Right renal cortex interstitium (tissue), 3 donors: ENCODE measurements at places on chromosomes 3 and 15. TPM values are rescaled to one million over a fixed set of nuclear protein-coding genes. Genes with fewer than 3 reads are reported as not detected.

PLAAT1 gene
- polyA plus RNA-seq = 4.2 TPM

SPINK8 gene
- polyA plus RNA-seq = not detected

DNA sequence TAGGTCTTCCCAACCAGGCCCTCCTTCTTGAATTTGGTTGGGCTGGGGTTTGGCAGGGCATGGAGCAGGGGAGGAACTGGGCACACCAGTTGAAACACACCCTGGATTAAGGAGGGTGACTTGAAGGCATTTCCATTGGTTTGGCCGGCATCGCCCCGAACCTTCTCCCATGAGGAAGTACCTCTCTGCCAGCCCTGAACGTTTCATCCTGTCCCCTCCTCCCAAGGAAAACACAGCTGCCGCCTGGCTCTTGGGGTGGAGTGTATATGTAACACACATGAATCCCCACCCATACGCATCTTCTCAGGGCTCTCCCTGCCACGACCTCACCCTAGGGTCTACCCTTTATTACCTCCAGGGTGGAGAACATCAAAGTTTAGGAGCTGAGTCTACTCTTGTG, 14.6 kb downstream of the UBAP1L start:
- DNase-seq = no peak

DNA sequence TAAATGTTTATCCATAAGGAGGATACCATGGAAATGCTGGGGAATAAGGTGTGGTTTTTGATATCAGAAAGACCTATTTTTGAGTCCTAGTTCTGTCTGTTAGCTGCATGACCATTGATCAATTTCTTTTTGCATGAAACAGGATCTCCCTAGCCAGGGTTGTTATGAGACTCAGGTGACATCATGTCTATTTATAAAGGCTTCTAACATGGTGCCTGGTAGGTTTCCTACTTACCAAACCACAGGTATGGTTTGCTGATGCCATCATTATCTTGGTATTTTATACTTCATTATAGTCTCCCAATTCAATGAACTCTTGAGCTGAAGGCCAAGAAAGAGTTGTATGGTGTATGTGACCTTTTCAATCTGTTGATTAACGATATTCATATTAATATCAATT, 144.0 kb downstream of the CLSTN2 start:
- no peak for DNase-seq

TUSC7 gene
- polyA plus RNA-seq = not detected

GRCh38 chr15:62209322-62209721, 44.2 kb upstream of the C2CD4B start:
- DNase-seq = no peak

DNA sequence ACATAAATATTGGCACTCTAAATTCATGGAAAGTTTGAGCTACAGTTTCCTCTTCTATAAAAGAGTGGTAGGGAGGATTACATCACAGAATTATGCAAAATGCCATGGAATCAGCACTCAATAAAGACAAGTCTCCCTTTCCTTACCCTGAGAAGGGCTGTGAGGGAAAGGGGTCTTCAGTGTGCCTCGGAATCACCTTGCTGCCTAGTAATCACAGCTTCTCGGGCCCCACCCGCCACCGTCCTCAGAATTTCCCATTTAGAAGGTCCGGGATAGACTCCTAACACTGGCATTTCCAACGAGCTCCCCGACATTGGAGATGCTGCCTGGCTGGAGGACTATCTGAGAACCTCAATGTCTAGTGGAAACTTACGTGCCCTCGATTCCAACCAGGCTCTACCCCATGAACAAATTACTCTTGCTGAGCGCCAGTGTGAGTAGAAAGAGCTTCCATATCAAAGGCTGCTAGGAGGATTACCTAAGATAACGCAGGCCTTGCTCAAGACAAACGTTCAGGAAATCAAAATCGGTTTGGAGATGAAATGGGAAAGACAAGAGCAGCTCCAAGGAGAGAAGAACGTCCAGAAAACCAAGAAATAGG, 92.1 kb upstream of the CHD2 start:
- DNase-seq = no peak

GRCh38 chr3:171526146-171526545, 65.9 kb upstream of the TNIK start:
- no peak for DNase-seq

BFSP2 gene
- polyA plus RNA-seq = 0.50 TPM

MYRIP gene
- 1.7 TPM for polyA plus RNA-seq

DNA sequence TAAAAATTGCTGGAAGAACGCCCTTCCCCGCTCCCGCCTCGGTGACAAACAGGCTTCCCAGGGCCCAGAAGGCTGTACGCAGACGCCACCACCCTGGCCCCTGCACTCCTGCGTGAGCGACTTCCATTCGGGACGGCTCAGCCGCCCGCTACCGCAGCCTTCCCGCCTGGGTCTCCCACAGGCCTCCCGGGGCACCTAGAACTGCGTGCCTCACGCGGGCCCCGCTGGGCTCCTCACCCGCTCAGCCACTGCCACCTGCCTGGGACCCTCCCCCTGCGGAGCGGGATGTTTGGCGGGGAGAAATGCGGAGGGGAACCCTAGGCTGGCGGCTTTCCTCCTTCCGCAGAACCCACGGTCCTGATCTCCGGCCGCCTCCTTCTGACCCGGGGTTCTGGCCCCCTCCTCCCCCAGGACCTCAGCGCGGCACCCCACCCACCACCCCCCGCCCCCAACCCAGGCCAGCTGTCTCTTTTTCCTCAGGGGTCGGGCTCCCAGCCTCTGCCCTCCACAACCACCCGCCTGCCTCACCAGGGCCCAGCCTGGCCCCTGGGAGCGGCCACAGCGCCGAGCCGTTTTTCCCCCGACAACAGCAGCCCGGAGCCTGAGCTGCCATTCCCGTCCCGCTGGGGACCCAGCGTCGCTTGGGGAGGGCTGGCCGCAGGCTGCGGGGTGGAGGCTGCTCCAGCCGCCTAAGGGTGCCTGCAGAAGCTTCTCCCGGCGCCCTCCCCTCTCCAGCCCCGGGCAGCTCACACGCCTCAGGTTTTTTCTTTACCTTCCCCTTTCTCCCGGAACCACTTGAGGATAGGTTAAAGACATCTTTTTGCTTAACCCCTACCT, 27.6 kb upstream of the RAB7A start:
- DNase-seq = no peak

DNA sequence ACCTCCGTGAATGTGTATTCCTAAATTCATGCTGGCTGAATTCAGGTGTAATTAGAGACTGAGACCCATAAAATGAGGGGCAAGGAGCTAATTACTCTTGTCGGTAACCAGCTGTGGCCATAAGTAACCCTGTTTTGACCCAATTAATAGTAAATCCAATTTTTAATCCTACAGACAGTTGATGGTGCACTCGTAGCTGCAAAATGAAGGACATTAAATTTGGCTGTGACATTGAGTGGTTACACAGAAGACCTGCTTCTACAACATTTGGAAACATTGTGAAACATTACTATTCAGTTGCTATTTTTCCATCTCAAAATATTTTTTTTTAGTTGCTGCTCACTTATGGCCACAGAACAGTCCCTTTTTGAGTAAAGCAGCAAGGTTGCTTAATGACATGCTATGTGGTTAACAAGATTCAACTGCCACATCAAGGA, 33.0 kb downstream of the MBNL1 start:
- DNase-seq = no peak

DNA sequence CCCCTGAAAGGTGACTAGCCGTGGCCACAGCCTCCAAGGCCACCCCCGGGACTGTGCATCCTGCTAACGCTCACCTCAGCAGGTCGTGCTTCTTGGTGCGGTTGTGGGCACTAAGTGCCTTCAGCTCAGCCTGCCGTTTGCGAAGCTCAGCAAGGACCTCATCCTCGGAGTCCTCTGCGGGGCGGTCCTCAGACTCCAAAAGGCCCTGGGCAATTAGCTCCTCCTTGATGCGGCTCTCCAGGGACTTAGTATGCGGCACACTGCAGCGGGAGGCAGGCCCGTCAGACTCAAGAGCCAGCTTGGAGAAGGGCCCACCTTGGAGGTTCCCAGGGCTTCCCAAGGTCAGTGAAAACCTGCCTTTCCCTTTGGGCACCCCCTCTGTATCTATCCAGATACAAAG, 8.3 kb downstream of the TADA3 start:
- DNase-seq = no peak
